ENCODE measurements at places on chromosomes 5 and 9.

- DNase-seq, result no peak
These were observed 564.7 kb downstream of the CDH10 start for GRCh38 chr5:24080046-24080445.

DNA sequence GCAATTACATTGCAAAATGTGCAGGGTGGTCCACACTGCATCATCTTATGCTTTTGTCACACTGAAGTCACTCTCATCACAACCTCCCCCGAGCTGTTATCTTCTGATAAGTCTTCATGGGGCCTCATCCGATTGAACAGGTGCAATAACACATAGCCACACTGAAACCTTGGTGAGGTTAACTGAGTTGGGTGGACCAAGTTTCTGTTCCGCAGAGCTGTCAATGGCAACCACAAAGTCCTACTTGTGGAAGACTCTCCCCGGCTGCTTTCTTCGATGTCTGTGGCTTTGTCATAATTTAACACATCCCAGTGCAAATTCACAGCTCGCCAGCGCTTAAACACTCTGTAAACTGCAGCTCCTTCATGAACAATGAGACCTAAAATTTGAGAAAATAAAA, 112.2 kb downstream of the MARCHF11 start:
- DNase-seq, result no peak

DNA sequence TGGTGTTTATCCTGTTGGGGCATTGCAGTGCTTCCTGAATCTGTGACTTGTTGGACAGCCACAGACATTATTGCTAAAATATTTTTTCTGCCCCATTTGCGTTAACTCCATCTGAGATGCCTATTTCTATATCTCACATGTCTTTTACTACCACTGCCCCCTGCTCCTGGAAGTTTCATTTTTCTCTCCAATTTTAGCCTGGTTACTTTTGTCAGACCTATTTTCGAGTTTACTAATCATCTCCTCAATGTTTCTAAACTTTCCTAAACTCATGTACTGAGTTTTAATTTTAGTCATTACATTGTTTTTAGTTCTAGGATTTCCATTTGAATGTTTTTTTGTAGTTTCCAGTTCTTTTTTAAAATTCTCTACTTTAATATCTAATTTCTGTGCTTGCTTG, 17.6 kb downstream of the HAPLN1 start:
- DNase-seq, result no peak

DNA sequence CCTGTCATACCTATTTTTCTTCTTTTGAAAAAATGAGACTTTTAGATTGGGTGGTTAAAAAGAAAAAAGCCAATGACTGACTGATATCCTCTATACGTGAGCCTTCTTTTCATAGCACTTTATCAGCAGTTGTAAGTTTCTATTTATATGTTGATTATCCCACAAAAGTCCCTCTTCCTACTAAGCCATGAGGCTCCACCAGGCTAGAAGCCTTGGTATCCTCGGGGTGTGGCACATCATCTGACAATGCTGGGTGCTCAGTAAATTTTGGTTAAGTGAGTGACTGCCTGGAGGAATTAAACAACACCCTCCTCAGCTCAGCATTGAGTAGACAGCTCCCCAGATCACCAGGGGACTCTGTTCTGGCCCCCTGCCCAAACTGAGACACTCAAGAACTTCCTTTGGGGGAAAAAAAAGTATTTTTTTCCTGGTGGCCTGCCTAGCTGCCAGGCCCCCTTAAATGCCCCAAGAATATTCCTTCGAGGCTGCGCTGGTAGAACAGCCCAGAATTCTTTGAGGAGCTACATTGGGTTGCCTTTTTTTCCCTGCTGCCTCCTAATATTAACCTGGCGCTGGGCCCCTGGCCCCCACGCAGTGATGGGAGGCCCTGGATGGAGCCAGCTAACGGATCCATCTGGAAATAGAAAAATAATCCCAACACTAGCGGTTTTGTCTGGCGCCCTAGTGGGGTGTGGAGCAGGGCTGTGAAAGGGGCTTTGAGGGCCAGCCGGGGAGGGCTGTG, 23.4 kb upstream of the COL27A1 start:
- no peak for DNase-seq

DNA sequence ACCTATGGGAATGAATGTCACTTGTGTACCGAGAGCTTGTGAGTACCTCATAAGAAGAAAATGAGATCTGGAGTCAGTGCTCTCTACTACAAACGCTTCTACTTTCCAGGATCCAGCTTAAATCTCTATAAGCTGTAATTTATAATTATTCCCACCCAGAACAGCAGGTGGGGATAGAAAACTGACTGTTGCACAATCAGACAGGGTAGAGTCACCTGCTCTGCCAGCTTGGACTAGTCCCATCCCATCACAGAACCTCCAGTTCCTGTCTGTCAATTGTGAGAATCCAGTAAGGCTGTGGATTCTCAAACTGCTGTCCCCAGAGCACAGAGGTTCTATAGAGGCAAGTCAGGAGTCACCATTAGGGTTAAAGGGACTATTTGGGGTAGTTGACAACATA, 2.0 kb downstream of the SPINK7 start:
- no peak for DNase-seq

GRCh38 chr5:10201223-10201868, 48.3 kb downstream of the ATPSCKMT start:
- no peak for DNase-seq

DNA sequence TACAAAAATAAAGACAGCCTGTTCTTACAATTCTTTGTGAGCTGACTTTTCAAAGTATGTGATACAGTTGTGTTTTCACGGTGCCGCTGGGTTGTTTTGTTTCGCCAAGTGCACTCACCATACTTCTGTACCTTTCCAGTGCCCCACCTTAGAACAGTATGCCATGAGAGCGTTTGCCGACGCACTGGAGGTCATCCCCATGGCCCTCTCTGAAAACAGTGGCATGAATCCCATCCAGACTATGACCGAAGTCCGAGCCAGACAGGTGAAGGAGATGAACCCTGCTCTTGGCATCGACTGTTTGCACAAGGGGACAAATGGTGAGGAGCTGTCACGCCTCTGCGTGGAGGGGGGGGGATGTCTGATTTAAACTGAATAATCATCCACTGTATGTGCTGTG, 12.9 kb downstream of the CCT5 start:
- no peak for DNase-seq

DNA sequence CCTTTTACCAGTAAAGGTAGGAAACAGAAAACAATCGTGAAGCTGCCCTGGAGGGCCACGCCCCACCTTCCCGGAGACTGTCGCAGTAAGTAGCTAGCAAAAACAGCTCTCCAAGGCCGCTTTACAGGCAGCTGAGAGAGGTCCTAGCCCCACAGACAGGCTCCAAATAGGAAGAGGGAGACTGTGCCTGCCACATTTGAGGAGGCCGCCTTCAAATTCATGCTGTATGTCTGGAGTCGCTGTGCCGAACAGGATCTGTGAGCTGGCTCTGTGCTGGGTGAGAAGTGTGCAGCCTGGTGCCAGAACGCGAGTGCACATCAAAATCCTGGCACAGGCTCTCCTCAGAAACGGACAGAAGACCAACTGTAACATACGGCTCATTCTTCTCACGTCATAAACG, 582.2 kb downstream of the CETN3 start:
- no peak for DNase-seq

DNA sequence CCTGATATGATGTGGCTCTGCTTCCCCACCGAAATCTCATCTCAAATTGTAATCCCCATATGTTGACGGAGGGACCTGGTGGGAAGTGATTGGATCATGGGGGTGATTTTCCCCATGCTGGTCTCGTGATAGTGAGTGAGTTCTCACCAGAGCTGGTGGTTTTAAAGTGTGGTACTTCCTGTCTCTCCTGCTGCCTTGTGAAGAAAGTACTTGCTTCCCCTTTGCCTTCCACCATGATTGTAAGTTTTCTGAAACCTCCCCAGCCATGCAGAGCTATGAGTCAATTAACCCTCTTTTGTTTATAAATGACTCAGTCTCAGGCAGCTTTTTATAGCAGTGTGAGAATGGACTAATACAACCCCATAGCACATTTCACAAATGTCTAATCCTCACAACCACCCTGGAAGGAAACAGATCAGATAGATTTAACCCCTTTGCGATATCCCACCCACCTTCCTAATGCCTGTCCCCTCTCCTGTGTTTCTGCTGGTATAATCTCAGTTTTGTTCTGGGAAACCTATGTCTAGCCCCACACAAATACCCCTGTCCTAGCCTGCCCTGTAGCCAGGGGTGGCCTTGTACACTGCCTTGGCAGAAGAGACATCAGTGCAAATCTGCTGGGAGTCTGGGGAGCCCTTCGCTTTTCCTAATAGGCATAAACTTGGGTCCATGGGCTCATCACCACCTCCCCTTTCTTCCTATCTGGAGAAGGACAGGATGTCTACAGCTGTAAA, 157.0 kb upstream of the RAI14 start:
- DNase-seq, result no peak

DNA sequence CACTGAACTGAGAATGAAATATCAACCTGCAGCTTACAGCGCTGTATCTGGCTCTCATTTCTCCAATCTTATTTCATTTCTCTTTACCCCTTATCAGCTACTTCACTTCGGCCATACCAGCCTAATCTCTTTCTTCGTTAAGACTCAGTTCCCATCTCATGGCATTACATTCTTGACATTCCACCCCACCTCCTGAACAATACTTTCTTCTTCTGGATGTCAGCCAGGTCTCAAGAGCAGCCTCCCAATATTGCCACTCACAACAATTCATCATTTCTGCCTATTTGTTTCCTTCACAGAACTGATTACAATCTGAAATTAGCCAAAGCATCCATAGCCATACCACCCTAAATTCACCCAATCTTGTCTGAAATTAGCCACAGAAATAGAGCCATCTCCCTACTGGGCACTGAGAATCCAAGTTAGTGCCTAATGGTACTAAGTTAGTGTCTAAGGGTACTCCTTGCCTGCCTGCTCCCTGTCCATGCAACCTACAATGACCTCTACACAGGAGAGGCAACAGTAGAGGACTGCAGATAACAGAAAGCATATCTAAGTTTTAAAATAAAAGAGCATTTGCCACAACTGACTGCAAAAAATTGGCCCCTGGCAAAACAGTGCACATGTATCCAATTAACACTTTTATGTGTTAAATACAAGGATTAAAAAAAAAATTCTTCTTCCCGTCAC, 35.2 kb downstream of the SETX start:
- DNase-seq, result no peak

GRCh38 chr9:134360180-134360759, 34.0 kb downstream of the RXRA start:
- no peak for DNase-seq

- DNase-seq, result no peak
These were observed 10.7 kb upstream of the OR5C1 start for GRCh38 chr9:122777935-122778627.

GRCh38 chr9:14730461-14730898, 7.9 kb upstream of the CER1 start:
- DNase-seq, result no peak

DNA sequence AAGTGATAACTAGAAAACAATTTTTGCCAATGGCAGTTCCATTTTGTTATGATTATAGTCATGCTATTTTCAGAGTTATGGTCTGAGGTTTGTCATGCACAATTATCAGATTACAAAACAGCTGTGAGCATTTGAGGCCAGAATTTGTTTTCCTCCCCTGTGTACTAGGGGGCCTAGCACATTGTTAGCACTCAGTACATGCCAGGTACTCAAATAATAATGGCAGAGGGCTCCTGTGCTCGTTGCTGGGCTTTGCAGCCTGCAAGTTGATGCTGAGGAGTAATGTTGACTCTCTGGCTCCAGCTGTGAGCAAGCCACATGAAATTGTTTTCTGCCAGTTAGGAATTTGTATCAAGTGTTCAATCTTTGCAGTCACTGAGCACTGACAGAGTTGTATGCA, 6.9 kb downstream of the DNAI1 start:
- DNase-seq, result no peak

GRCh38 chr5:150616506-150616905, 24.0 kb upstream of the SYNPO start:
- no peak for DNase-seq

DNA sequence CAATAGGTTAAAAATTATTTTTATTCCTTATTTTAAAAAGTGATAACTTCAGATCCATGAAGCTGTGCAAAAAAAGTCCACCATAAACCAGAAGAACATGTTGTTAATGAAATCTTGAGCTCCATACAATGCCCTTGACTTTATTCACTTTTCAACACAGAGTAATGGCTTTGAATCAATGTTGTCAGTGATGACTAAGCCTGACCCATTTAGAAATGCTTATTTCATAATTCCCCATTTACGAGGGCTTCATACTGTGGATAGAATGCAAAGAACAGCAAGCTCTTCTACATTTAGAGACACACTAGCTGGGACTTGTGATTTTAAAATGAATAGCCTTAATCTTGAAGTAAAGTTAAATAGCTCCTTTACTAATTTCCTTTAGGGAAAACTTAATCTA, 25.7 kb upstream of the IL9 start:
- DNase-seq, result no peak

- no peak for DNase-seq
These were observed 888 bp downstream of the ADAMTSL2 start for GRCh38 chr9:133535306-133535877.

DNA sequence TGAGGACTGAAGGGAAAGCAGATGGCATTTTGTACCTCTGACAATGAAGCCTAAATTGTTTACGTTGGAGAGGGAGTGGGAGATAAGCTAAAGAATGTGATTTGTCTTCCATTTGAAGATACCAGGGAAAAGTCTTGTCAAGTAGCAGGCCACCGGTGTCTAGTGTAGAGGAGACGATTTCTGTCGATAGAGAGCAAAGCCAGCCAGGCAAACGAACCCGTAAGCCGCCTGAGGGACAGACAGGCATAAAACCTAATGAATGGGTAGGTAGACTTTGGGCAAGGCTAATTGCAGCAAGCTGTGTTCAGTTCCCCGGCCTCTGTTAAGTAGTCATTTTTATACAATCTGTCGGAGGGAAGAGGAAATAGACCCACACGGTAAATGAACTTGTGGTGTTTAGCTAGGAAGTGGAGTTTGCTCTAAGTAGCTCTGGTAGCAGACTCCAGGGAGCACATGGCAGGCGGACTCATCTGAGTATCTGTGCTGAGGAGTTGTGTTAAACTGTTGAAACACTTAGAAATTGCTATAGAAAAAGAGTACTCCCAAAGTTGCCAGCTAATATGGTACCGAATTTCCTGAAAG, 28.8 kb downstream of the SMARCA2 start:
- no peak for DNase-seq

- no peak for DNase-seq
These were observed 167.6 kb downstream of the TMEM38B start for GRCh38 chr9:105861972-105862371.

Data from stimulated activated CD8-positive, alpha-beta memory T cell treated with anti-CD3 and anti-CD28 coated beads, Interleukin-7, amount 100 ng/mL, for 1 hour (primary cell).